NCI-H146 (cell line): ENCODE measurements at places on chromosomes 5 and 9.

GRCh38 chr5:116923344-116923743 lies 348.7 kb upstream of the SEMA6A start:
- no peak for DNase-seq

- DNase-seq: no peak
These were observed 232.4 kb downstream of the ESM1 start for GRCh38 chr5:54753034-54753433.

- no peak for DNase-seq
These were observed 40.5 kb upstream of the LIFR start for GRCh38 chr5:38596981-38597380.

DNA sequence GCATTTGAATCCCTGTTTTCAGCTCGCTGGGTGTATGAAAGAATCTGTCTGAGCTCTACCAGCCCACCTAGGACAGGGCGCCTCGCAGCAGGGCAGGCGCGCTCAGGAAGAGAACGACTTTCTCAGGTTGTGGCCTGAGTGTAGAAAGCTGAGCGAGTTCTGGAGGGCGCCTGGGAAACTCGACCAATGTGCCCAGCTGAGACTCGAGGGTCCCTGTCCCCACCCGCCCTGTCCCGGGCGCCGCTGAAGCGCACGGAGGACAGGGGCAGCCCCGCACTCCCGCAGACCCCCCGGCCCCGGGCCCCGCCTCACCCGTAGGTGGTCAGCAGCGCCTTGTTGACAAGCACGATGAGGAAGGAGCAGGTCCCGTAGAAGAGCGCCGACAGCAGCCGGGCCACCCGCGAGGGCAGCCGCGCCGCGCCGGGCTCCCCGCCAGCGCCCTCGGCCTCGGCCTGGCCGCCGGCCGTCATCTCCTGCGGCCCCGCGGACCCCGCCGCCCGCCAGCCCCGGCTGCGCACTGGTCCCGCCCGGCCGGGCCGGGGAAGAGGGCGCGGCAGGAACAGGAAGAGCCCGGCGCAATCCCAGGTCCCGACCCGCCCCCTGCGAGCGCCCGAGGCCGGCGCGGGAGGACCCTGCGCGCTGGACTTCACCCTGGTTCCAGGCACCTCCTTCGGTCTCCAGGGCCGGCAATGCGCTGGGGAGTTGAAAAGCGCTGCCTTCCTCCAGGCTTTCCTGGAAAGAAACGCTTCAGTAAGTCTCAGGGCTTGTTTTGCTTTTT lies at the start of gene SLC35D2:
Gene SLC35D2, minus strand, starts transcription at position 547 of the 778 bp plus-strand sequence. Its CDS starts 77 bp downstream, at position 470.
- DNase-seq: no peak

DNA sequence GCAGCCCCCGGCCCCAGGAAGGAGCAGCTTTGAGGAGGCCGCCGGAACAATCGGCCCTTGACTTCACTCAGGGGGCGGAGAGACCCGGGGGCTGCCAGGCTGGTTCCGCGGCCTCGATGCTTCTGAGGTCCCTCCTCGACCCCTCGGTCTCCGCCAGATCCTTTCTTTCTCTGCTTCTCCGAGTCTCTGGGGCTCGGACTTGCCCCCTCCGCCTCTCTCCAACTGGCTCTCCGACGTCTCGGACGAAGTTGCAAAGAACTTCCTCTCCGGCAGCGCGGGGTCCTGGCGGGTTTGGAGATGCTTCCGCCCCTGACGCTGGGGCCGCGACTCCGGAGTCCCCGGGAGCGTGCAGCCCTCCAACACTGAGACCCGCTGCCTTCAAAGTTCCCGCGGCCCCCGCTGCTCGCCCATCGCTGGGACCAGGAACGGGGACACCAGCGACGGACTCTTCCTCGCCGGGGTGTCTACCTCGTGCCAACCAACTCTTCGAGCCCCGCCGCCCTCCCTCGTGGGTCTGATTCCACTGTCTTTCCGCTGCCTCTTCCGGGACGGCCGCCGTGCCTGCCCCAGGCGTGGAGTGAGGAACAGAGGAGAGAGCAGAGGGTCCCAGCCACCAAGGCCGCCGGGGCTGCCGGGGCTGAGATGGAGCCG lies 7.0 kb downstream of the PAX5 start:
- DNase-seq: peak; percentile 62

- DNase-seq: no peak
These were observed 37.0 kb upstream of the IL7R start for GRCh38 chr5:35819668-35820067.

- DNase-seq: no peak
These were observed 587.4 kb downstream of the PRELID2 start for GRCh38 chr5:145247745-145248040.

- DNase-seq: peak; percentile 41
These were observed 2.1 kb upstream of the TTLL11 start for GRCh38 chr9:122095010-122095767.

GRCh38 chr5:167947306-167947705 lies 344.1 kb upstream of the WWC1 start:
- no peak for DNase-seq

DNA sequence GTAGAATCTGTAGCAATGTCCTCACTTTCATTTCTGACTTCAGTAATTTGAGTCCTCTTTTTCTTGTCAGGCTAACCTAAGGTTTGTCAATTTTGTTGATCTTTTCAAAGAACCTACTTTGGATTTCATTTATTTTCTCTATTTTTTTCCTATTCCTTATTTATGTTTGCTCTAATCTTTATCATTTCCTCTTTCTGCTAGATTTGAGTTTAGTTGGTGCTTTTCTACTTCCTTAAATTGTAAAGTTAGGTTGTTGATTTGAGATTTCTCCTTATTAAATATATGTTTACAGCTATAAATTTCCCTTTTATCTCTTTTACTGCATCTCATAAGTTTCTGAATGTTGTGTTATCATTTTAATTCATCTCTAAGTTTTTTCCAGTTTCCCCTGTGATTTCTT lies 75.1 kb upstream of the FAM120A start:
- DNase-seq: no peak

GRCh38 chr9:110357505-110357904 lies 19.8 kb upstream of the TXNDC8 start:
- DNase-seq: no peak

DNA sequence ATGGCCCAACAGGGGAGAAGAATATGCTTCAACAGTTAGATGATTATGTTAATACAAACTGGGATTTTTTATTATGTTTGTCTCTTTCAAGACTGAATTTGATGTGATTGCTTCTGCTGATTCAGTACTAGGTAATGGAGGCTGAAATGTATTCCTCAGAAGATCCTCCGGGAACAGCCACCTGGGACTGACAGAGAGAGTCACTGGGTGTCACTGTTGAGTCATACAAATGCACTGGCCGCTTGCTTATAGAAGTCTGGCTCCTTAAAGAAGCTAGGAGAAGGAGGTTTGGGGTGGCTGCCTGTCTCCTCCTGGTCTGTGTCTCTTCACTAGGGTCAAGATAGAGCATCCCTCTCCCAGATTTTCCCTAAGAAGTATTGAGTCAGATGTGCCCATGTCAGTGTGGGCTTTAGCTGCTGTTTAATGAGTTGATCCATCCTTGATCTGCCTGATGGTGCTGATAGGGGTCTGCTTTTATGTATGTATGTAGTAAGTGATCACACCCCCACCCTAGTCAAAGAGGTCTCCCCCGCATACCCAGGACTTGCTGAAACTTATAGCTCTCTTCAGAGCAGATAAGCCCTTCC lies 773.4 kb downstream of the BRINP1 start:
- DNase-seq: no peak

- DNase-seq: no peak
These were observed 240.5 kb upstream of the DAB2 start for GRCh38 chr5:39665328-39665727.

DNA sequence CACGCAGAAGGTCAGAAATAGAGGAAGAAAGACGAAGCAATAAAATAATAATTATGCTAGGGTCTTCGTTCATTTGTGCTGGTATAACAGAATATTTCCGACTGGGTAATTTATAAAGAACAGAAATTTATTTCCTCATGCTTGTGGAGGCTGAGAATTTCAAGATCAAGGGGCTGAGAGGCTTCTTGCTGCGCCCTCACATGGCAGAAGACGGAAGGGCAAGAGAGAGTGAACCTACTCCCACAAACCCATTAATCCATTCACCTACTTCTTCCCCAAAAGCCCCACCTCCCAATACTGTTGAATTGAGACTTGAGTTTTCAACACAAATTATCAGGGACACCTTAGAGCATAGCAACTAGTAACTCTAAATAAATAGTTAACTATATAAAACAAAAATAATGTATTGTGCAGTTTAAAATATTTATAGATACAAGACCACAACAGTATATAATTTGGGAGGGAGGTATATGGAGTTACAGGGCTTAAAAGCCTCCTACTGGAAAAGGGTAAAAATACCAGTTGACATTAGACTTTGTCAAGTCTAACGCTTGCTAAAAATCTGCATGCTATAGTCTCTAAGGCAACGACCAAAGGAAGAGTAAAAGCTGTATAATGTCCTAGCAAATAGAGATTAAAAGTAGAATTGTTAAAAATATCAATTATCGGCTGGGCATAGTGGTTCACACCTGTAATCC lies 40.3 kb upstream of the NAA35 start:
- DNase-seq: peak; percentile 0

DNA sequence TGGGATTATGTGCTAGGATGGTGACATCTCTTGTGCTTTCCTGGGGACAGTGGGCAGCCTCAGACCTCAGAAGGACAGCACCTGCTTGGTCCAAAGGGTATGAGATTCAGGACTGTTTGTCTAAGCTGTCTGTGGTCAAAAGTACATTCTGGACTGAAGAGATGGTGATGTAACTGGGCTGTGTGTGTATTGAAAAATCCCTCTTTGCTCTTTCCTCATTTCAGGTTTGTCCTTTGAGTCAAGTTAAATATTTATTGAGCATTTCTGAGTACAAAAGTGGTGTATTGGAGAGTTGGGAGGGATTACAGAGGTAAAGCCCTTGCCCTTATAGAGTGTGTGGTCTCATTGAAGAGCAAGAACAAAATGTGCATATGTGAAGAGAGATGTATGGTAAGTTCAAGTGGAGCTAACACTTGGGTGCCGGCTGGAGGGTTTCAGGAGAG lies 46.7 kb downstream of the RCL1 start:
- DNase-seq: no peak

DNA sequence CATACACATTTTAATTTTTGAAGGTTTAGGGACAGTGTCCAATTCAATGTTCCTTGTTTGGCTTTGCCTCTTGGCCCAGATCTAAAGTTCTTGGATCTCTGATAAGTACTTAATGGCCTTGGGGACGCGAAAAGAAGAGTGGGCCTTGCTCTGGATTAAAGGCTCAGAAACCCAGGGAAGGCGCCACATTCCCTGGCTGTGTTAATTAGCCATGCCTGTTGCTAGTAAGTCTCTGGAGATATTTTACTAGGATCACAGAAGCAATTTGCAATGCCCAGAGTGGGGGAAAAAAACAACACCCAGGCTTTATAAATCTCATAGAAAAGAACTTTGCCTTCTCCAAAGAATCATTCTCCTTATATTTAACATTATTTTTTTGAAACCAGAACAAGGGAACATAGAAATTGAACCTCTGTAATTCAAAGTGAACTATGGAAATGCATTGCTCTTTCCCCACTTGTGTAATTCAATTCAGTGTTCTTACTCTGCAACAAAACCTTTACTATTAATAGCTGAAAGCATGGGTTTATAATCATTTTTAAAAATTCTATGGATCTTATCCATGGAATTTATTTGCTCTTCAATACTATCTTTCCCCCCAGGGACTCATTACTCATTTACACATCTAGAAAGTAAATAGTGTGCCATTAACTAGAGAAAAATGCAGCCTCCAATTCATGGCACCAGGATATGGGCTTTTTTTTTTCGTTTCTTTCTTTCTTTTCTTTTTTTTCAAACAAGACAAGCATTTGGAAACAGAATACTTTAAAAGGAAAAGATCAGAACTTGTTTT lies 172.2 kb upstream of the ANKRD55 start:
- DNase-seq: peak; percentile 60

DNA sequence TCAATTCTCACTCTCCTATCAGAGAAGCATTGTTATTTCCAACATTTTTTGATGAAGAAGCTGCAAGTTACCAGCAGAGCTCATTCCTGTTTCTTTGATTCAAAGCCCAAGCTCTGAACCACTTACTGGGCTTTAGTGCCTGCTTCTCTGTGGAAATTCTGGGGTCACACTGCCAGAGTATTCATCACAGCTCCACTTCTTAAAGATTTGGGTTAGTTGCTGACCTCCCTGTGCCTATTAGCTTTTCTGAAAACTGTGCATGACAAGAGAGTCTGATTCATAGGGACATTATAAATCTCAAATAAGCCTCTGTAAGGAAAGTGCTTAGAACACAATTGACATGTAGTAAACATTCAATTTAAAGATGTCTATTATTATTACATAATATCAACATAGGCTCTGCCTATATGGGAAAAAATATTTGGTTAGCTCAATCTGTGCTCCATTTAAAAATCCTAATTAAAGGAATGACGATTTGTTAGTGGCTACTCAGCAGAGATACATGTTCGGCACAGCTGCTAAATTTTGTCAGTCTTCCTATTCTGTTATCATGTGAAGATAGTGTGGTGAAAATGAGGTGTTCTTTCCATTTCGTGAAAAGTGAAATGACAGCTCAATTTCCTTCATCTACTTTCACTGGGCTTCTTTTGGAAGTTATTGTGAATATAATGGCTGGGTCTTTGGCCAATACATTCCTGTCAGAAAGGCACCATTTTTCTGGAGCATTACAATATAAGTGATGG lies 293.0 kb downstream of the KCTD16 start:
- no peak for DNase-seq

DNA sequence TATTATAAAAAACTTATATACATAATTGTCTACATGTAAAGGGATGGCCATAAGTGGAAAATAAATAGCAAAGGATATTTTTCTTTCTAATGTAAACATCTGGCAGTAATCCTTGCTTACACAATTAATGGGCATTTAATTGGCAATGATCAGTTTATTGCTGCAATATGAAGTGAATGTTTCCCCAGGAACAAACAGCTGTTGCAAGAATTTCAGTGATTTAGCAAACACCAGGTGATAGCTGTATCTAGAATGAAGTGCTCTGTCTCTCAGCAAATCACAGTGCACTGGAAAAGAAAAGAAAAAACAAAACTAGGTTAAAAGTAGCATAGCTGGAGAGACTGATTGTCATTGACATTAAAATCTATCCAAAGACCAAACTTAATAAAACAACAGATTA lies 594.5 kb upstream of the ARRDC3 start:
- DNase-seq: peak; percentile 27

GRCh38 chr5:139823757-139824355 lies 28.2 kb downstream of the PSD2 start:
- DNase-seq: no peak

DNA sequence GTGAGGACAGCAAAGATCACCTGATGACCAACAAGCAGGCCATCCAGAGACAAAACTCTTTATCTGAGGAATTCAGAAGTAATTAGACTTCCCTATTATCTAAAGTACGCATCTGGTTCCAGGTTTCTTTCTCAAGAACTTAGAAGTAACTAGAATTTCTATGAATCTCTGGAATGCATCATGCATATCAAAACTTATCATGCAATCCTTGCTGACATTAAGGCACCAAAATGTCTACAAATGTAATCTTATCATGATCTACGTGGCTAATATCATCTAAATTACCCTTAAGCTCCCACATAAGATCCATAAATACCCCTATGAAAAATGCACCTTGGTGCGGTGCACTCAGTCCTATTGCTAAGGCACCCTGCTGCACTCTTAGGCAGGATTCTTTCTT lies 488.1 kb upstream of the TLE4 start:
- DNase-seq: no peak
